ENCODE measurements at places on chromosomes 5 and 9.

GRCh38 chr9:113298924-113299770 lies 4.0 kb downstream of the RNF183 start:
- DNase-seq = no peak

GRCh38 chr9:116027096-116027495 lies 126.5 kb upstream of the PAPPA start:
- no peak for DNase-seq

DNA sequence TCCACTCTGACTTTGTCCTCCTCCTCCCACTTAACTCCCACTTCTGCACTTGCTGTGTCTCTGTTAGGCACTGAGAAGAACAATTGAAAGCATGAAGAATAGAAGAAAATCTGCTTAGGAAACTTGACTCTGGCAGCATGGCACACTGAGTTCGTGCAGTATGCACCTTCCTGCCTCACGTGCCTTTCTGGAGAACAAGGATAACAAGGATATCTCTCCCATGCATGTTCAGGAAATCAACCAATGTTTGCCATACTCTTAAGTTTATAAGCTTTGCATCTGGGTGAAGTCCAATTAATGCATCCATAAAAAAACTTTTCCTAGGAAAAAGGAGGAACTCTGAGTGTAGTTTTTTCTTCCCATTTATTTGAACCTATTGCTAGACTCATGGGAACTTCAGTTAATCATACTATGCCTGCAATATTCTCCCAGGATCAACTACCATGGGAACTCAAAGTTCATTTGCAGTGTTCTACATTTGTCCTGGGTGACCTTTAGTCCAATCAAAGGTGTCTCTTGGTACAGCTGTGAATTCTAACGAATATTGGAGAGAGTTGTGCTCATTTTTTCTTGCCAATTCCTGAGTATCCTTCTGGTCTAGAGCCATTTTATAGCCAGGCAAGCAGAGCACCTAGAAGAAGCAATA lies 227.0 kb downstream of the ENC1 start:
- no peak for DNase-seq

- no peak for DNase-seq
These were observed 145.9 kb downstream of the FANCC start for GRCh38 chr9:95171596-95171995.

DNA sequence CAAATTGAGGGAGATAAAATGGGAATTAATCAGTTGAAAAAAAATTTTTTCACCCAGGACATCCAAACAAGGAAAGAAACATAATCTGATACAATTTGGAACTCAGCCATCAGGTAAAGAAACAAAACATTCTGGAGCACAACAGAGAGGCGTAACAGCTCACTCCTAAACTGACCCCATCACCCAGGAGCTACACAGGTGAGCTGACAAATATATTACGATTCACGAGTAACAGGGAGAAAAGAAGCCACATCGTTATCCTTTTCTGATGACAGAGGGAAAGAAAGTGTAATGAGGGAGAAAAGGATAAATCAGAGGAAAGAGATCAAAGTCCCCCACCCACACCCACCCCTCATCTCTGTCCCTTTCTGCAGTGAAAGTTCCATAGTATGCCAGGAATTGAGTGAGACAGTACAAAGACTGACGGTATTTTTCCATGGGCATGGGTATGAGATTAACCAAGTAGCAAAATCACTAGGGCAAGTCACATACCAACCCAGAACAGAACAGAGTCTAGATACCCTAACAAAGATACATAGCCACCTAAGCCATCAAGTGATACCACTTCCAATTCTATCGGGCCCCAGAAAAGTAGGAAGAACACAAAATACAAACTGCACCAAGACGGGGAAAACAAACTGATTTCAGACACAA lies 45.4 kb downstream of the TMEM245 start:
- DNase-seq = no peak

GRCh38 chr5:179495906-179496455 lies 54.4 kb upstream of the RUFY1 start:
- DNase-seq = no peak

DNA sequence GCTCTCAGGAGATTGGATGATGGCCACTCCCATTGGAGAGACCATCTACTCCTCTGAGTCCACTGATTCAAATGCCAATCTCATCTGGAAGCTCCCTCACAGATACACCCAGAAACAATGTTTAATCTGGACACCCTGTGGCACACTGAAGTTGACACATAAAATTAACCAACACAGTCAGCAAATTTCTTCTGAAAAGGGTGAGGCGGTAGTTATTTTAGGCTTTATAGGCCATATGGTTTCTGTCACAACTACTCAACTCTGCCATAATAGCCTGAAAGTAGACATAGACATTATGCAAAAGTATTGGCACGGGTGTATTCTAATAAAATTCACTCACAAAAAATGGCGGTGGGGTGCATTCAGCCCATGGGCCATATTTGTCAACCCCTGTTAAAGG lies 244.5 kb upstream of the VLDLR start:
- no peak for DNase-seq

- peak; percentile 2 for DNase-seq
These were observed 76.7 kb upstream of the IFNE start for GRCh38 chr9:21558615-21559401.

DNA sequence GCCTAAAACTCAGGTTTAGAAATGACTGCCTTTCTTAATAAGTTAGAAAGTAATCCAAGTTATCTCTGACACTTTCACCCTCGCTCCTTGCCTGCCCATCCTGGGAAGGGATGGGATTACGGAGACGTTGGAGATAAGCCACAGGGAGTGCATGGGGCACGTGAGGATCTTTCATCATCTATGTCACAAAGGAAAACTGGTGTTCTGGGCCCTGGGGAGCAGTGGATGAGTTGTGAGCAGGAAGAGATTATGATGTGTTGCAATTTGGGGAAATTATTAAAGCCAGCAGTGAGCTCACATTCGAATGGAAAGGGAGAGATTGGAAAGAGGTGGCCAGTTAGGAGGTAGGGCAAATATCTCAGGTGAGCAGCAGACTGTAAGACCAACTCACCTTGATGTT lies 12.8 kb downstream of the AFAP1L1 start:
- no peak for DNase-seq

DNA sequence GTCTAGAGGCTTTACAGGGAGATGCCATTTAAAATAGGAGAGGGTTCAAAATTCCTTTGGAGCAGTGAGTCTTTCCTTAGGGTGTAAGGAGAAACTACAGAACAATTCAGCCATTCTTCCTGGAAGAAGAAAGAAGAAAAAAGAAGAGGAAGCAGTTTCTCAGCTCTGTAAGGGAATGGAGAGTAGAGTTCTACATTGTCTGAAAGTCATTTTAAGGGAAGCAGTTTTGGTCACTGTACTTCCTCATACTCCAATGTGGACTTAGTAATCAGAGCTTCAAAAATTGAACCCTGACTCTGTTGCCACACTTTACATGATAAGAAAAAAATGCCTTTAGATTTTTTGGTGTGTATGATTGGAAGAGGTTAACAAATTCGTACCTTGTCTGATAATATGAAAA lies 122.4 kb downstream of the LRRC70 start:
- DNase-seq = no peak

DNA sequence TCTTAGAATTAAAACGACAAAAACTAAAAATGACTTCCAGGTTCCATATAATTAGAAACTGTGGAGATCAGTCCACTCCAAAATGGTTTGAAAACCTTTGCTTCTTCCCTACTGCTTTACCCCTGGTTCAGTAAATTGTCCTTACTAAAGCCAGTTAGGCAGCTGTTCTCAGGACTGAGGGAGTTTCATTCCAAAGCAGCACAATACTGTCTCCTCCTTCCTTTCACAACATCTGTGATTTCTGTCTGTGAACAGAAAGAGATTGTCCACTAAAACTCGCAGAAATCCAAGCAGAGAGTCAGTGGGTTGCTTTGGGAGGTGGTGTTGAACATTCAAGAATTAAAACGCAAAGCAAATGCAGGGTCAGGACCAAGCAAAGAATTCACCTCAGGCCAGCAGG lies 740.8 kb upstream of the ZNF608 start:
- no peak for DNase-seq

DNA sequence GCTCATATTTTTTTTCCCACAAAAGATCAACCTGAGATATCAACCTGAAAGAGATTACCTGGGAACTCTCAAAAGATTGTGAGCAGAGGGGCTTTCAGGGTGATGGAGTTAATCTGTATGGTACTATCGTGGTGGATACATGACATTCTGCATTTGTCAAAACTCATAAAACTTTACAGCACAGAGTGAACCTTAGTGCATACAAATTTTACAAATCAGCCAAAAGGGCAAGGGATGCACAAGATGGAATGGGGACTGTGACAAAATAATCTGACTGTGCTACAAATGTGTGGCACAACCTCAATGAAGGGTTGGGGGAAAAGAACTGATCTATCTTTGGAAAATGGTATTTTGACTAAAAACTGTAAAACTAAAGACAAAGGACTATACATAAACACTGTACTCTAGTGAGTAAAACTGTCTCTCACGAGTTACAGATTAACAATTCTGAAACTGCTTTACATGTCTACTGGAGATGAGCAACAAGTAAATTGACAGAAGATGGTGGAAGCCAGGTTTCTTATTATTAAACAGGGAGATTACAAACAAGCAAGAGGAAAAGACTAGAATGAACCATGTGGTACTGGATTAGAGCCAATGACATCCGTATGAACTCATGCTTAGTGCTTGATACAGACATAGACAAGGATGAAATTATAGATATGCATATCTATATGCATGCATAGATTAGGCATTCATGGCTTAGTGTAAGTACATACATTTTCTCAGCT lies 24.8 kb upstream of the RLN1 start:
- no peak for DNase-seq

GRCh38 chr9:129891569-129891968 lies 56.3 kb downstream of the USP20 start:
- no peak for DNase-seq

All from effector CD4-positive, alpha-beta T cell (primary cell).